ENCODE measurements at places on chromosomes 3 and 15. TPM values are rescaled to one million over a fixed set of nuclear protein-coding genes. Genes with fewer than 3 reads are reported as not detected.
A peak's percentile ranks its signal among the peaks of the same experiment; 100 is the strongest.

GRCh38 chr15:71634820-71635560, 175.4 kb upstream of the NR2E3 start:
- DNase-seq = no peak

- peak; percentile 80 for DNase-seq
Observed at GRCh38 chr3:36907911-36908646, 36.8 kb downstream of the TRANK1 start.

DNA sequence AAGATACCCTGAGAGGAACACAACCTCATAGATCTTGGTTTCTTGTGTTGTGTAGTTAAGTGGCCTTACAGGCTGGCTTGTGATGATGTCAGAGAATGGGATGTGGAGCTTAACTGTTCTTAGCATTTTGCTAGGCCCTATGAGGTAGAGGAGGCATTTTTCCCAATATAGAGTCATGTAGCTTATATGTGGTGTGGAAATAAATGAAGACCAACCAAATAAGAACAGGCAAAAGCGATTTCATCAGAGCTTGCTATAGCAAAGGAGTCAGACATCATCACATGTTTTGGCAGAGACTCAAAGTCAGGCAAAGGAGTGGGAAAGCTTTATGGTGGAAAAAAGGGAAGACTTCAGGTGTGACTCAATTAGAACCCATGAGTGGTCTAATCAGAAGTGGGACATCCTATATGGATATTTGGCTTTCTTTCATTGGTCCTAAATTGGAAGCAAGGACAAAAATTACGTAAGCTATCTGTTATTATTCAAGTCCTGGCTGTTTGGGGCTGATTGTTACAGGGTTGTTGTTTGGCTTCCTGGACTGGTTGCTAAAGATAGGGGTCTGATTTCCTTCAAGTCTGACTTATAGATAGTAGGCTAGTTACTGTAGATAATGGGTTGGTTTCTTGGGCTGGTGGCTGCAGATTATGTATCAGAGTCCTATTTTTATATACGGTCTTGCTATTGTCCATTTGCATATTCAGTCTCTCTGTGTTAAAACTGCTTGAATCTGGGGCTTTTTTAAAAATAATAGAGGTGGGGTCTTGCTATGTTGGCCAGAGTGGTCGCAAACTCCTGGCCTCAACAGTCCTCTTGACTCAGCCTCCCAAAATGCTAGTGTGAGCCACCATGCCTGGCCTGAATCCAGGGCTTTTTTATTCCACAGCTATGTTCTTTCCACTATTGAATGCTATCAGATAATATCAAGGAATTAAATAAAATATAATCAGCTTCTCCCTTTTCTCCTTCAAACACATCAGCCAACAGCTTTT, 30.3 kb upstream of the SETD2 start:
- no peak for DNase-seq

- DNase-seq = no peak
Observed at GRCh38 chr3:46542801-46543201, 23.3 kb downstream of the LRRC2 start.

- no peak for DNase-seq
Observed at GRCh38 chr3:61729038-61729634, 167.8 kb downstream of the PTPRG start.

- no peak for DNase-seq
Observed at GRCh38 chr15:37015451-37015850, 84.9 kb downstream of the MEIS2 start.

DNA sequence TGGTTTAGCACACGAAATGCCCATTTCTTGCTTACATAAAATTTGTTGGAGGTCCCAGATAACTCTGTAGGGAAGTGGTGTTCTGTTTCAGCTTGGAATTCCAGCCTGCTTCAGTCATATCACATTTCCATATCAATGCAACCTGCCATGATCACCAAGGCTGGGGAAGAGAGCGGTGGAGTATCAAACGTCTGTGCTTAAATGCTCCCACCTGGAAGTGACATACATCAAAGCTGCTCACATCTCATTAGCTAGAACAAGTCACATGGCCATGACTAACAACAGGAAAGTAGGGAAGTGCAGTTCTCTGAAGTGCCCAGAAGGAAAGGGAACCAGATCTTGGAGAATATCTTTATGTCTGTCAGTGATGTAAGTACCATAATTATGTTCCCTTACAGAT, 130.2 kb upstream of the CFAP20DC start:
- DNase-seq = no peak

GRK7 gene
- not detected for total RNA-seq

SLC22A14 gene
- total RNA-seq = not detected

DNA sequence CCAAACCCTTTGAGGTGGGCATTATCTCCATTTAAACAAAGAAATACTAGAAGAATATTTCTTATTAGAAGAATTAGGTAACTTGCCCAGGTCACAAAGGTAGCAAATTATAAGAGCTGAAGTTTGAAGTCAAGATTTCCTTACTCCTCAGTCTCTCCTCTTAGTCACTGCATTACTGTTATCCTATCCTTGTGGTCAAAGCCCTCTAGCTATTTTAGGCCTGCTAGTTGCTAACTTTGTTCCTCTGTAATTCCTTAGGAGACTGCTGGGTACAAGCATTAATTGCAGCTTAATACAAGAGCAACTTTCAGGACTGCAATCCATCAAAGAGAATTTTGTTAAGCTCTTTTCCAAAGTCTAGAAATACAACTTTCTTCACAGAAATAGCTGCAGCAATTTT, 528.2 kb downstream of the ZIC1 start:
- no peak for DNase-seq

GRCh38 chr3:139939681-139940190, 4.8 kb downstream of the CLSTN2 start:
- no peak for DNase-seq

GRIP2 gene
- not detected for total RNA-seq

Measured in activated CD8-positive, alpha-beta T cell treated with anti-CD3 and anti-CD28 coated beads, Interleukin-2, amount 10 ng/mL, durations not matched to agents 7 days and 5 days (primary cell).